ENCODE measurements at places on chromosomes 7 and 10.

DNA sequence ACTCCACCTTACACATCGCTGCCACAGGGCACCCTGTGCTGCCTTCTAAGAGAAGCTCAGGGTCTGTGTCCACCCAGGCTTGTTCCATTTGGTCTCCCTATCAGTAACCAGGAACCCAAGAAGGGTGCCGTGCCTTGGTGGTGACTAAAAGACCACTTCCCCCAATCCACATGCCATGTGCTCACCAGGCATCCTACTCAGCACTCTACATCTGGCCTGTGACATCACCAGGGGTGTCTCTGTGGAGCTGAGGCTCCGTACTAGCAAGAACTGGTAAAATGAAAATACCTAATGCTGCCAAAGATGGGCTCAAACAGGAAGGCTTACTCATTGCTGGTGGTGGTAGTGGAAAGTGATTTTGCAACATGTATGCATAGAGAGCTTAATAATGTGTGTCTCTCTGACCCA is 19.0 kb upstream of the C10orf71 start:
- DNase-seq: no peak

- DNase-seq: no peak
These were observed 129.7 kb downstream of the SAMD9 start for GRCh38 chr7:92988051-92988450.

DNA sequence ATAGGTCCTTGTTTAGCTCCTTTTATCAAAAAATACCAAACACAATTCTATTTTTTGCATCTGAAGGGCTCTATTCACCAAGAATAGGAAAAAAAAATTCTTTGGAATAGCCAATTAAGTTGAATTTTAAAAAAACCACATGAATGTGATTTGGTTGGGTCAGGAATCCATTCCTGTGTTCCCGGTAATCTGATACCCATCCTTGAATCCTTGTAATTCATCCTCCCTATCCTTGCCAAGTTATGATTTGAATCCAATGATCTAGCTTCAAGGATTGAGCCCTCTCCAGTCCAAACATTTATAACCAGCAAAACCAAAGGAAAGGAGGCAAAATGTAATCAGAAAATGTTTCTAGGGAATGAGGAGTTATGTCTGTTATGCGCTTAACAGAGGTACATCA is 86.6 kb downstream of the CFAP58 start:
- DNase-seq: no peak

- DNase-seq: no peak
These were observed 4.1 kb downstream of the SH3PXD2A start for GRCh38 chr10:103851261-103851660.

- no peak for DNase-seq
These were observed 68.3 kb upstream of the SMNDC1 start for GRCh38 chr10:110373059-110373458.

DNA sequence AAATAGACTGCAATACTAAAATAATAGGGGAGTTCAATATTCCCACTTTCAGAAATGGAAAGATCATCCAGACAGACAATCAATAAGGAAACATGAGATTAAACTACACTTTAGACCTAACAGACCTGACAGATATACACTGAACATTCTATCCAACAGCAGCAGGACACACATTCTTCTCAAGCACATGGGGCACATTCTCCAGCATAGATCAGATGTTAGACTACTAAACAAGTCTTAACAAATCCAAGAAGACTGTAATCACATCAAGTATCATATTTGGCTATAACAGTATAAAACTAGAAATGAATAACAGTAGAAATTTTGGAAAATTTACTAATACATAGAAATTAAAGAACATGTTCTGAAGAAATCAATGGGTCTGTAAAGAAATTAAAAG is 458.9 kb upstream of the ANKRD30A start:
- no peak for DNase-seq

- no peak for DNase-seq
These were observed 945 bp upstream of the RHEB start for GRCh38 chr7:151520419-151521261.

DNA sequence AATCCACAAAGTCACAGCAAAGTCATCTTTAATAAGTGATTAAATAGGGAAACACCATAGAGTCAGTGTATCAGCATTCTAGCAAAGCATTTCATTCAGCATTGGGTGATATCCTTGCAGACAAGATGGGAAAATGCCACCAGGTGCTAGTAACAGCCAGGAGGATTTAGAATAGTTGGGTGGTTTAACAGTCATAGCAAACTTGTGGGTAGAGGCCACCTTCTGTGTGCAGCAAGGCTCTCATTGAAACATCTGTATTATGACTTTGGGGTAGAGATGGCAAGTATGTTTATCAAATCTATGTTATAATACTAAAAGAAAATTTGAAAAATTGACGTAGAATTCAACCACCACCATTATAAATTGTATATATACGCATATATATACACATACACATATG is 26.4 kb upstream of the ADO start:
- no peak for DNase-seq

GRCh38 chr7:143176128-143176527 is 7.1 kb upstream of the TAS2R39 start:
- no peak for DNase-seq

DNA sequence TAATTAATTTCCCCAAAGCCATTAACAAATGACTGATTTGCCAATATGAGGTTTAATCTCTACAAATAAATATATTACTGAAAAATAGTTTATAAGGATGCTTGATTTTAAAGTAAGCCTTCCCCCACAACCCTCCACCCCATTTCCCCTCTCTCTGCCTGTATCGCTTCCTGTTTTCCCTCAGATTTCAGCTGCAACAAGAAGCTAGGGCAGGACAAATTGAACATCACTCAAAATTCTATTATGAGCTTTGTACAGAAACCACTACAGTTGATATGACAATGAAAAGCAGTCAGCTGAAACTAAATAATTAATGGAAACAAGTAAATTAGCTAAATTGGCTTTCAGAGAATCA is 109.0 kb upstream of the SP4 start:
- no peak for DNase-seq

DNA sequence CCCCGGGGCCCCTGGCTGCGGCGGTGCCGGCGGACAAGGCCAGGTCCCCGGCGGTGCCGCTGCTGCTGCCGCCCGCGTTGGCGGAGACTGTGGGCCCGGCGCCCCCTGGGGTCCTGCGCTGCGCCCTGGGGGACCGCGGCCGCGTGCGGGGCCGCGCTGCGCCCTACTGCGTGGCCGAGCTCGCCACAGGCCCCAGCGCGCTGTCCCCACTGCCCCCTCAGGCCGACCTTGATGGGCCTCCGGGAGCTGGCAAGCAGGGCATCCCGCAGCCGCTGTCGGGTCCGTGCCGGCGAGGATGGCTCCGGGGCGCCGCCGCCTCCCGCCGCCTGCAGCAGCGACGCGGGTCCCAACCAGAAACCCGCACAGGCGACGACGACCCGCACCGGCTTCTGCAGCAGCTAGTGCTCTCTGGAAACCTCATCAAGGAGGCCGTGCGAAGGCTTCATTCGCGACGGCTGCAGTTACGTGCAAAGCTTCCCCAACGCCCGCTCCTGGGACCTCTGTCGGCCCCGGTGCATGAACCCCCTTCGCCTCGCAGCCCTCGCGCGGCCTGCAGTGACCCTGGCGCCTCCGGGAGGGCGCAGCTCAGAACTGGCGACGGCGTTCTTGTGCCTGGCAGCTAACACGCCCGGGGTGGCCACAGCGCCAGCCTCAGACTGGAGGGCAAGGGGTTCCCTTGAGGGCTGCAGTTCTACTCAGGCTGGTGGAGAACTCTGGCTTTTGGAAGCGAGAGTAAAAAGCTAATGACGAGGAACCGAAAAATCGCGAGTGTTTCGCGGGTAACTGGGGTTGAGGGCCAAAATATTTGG is 804 bp downstream of the FRAT1 start:
- no peak for DNase-seq

DNA sequence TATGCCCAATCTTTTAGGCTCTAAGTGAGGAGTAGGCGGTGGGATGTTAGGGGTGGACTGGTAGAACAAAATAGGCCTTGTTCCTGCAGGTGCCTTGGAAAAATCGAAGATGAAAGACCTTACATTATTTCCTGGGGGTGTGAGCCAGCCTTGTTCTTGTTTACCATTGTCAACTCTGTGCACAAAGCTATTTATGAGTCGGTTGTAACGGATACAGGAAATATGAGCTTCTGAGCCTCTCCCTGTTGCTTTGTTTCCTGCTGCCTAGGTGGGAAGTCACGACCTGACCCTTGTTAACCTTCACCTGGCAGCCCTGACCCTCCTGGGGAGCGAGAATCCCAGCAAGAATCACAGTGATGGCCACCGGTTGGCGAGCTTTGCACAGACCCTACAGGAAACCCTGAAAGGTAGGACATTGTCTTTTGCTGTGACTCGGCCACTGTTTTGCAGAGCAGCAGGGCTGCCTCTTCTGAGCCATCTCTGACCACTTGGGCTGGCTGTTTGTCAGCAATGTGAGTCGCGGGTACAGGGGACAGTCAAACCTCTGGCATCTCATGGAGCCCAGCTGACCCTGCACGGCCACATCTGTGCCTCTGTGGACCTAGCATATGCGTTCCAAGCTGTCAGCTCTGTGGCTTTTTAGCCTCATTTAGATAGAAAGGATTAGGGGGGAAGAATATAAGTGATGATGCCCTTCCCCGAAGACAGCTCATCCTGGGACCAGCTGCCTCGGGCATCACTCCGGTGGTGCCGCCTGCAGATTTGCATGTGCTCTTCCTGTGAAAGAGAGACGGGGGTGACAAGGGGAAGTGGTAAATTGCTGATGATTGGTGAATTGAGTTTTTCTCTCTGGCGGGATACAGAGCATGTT is 102.1 kb upstream of the ANLN start:
- no peak for DNase-seq

DNA sequence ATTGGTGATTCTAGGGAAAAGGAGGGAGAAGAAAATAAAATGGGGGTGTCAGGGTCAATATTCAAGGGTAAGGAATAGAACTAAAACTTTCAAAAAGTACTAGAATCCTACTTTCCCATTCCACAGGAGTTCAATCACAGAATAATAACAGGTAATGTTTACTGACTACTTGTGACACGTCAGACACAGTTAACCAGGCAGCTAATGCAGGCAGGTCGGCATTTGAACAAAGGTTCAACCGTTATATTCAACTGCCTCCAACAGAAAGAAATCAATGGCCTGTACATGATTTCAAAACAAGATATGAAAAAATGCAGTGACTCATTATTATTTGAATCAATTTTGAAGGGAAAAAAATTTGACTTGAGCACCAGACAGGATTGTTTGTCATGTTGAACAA is 3.1 kb downstream of the ASB15 start:
- DNase-seq: no peak

GRCh38 chr7:77529279-77529678 is 7.8 kb upstream of the PTPN12 start:
- no peak for DNase-seq

DNA sequence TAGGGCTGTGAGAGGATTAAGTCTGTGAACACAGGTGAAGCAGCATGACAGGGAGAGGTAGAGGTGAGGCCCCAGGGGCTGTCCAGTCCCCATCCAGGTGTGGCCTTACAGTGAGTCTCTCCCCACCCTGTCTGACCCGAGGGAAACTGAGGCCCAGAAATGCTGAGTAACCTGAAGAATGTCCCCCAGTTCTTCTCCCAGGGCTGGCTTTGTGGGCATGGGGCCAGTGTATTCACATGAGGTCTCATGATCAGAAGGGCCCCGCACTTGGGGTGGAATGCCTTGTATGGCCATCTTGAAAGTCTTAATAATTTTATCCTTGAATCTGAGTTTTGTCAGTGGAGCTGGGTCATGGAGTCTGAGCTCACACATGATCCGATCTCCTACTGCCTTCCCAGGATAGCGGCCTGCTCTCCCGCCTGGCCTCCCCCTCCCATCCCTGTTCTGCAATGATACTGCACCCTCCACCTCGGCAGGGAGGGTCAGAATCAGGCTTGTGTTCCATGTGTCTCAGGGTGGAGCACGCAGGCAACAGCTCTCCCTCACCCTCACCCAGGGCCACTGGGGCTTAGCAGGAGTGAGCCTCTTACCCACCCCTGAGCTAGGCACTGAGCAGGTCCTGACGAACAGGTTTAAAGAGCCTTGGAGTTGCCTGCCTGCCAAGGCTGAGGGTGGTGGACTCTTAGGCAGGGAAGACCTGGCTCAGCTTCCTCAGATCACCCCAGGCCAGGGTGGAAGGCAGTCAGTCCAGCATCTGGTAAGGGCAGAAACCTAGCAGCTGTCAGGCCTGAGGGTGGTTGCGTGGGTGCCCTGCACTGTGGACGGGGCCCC is 41.4 kb upstream of the NPFFR1 start:
- no peak for DNase-seq

GRCh38 chr10:78775891-78776290 is 292.9 kb upstream of the ZMIZ1 start:
- DNase-seq: no peak

GRCh38 chr10:22564060-22564459 is 150.3 kb downstream of the PIP4K2A start:
- no peak for DNase-seq

DNA sequence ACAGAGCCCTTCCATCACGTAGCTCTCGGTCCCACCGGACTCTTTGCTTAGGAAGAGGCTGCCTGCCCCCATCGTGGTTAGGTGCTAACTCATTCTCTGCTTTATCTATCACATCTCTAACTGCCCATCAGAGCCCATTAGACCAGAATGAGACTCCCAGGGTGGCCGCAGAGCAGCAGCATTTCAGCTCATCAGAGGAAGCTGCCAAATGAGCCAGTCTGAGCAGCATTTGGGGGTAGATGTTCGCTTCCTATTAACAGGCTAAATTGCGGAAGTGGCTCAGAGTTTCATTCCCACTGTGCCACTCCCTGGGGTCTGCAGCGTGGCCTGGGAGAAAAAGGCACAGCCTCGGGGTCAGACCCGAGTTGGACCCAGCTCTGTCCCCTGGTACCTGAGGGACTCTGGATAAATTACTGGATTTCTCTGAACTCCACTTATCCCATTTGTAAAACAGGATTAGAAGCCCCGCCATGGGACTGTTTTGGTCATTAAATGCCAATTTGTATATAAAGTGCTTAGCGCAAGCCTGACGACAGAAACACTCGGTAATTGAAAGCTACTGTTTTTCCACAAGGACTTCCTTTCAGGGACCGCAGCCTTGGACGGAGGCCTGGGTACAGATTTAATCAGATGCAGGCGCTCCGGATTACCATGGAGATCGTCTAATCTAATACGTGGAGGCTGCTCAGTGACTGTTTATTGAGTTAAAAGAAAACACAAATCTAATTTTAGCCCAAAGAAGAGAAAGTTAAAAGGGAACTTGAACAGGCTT is 73.8 kb upstream of the PRLHR start:
- DNase-seq: no peak

DNA sequence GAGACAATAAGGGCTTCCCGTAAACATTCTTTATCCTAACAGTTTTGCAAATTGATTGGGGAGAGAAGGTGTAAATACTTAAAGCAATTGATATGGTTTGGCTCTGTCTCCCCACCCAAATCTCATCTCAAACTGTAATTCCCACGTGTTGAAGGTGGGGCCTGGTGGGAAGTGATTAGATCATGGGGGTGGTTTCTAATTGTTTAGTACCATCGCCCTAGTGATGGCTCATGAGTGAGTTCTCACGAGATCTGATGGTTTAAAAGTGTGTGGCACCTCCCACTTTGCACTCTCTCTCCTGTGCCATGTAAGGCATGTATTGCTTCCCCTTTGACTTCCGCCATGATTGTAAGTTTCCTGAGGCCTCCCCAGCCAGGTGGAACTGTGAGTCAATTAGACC is 22.1 kb upstream of the CAPZA2 start:
- DNase-seq: no peak

GRCh38 chr7:92953657-92954056 is 117.3 kb upstream of the CDK6 start:
- DNase-seq: no peak
